EH (cell line): ENCODE measurements at places on chromosomes 7 and 10.

- DNase-seq: peak; percentile 41
Observed at GRCh38 chr7:139054101-139054500, 18.3 kb upstream of the ZC3HAV1L start.

- no peak for DNase-seq
Observed at GRCh38 chr7:140945940-140946339, 21.2 kb upstream of the BRAF start.

DNA sequence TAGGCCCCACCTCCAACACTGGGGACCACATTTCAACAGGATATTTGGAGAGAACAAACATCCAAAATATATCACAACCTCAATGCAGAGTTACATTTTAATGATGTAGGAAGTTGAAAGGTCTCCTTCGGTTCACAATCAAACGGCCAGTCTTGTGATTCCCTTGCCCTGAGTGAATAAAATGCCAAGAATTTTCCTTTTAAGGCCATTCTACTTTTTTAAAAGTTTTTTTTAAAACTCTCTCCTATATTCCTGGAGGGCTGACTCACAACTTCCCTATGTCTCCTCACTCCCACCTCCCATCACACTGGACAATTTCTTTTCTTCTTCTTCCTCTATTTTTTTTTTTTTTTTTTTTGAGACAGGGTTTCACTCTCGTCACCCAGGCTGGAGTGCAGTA, 693.6 kb upstream of the AUTS2 start:
- peak; percentile 53 for DNase-seq

GRCh38 chr10:107056182-107056581, 108.3 kb downstream of the SORCS1 start:
- no peak for DNase-seq

DNA sequence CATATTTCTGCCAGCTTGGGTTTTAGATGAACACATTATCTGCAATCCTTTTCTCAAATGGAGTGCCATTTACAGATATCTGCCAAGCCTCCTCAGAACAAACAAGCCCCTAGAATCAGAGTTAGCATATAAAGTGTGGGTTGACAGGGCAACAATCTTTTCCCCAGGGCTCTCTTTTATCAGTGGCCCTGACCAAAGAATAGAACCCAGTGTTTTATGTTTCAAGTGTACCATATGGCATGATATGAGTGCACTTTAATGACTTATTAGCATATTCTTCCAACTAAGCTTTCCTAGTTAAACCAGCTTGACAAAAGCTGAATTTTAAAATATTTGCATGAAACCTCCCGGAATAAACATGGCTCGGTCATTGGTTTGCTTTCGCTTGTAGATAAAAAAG, 57.3 kb downstream of the EVX1 start:
- DNase-seq: no peak

DNA sequence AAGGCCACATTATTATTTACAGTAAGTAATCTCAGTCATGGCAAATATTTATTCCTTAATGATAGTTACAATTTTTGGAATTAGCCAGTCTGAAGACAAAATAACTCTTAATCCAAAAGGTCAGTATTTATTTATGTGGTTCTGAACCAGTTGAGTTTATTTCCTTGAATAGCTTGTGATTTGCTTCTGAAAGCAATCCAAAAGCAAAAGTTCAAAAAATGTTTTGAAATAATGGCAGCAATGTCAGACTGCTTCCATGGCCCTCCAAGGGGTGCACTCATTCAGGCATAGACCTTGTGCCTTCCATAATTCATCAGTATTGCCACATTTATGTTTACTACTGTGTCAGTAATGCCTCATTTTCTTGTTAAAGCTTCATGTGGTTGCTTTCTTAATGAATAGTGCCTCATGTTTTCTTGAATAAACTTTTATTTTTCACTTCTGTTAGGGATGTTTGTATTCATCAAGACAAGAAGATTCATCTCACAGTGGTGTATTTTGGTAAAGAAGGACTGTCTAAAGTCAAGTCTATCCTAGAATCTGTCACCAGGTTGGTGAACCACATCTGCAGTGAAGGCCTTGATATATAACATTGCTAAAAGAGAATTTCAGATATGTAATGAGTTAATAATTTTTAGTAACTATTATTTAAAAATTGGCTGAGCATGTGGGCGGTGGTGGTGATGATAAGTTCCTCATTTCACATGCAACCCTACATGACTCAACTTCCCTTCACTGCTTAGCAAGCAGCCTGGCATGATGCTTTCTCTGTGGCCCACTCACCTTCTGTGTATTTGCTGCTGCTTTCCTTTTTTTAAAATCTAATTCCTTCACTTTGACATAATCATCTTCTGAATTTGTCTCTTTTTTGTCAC, 22.0 kb downstream of the CSGALNACT2 start:
- DNase-seq: peak; percentile 70

GRCh38 chr7:28088032-28088431, 92.6 kb downstream of the JAZF1 start:
- no peak for DNase-seq
